ENCODE measurements at places on chromosomes 4 and X.
A peak's percentile ranks its signal among the peaks of the same experiment; 100 is the strongest.

- no peaks in the 10 kb centered on the region for H3K36me3 ChIP-seq
- H3K4me1 ChIP-seq = no peaks in the 10 kb centered on the region
- H3K27me3 ChIP-seq = no peaks in the 10 kb centered on the region
- H3K27ac ChIP-seq = no peak overlapping the region
- DNase-seq = peak; percentile 53
Measured at GRCh38 chrX:155966876-155967275, 30.6 kb upstream of the IL9R start.

DNA sequence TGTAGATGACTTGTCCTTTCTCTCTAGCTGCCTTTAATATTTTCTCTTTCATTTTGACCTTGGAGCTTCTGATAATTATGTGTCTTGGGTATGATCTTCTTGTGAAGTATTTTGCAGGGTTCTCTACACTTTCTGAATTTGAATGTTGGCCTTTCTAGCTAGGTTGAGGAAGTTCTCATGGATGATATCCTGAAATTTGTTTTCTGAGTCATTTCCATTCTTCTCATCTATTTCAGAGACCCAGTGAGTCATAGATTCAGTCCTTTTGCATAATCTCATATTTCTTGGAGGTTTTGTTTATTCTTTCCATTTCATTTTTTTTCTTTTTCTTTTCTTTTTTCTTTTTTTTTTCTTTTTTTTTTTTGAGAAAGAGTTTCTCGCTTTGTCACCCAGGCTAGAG lies 585.7 kb upstream of the PABPC4L start:
- H3K36me3 ChIP-seq = no peaks in the 10 kb centered on the region
- H3K27ac ChIP-seq = no peak overlapping the region
- H3K4me1 ChIP-seq = no peaks in the 10 kb centered on the region
- no peak overlapping the region for H3K4me3 ChIP-seq
- no peak for DNase-seq

DNA sequence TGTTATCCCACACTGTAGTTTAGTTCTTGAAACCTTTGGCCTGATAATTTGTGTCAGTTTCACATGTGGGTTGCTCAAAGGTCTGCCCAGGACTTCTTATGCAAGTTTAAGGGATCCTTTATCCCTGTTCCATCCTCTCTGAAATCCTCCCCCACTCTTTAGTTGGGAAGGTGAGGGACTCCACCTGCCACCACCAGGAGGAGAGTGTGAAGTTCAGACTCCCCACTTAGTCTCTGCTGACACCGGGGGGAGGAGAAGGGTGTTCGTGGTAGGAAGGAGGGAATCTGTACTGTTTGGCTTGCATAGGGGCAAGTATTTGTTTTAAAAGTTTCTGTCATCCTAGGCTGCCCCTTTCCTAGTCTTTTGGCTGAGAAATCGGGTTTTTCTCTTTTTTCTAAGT lies 211.8 kb downstream of the PPP4R3C start:
- no peaks in the 10 kb centered on the region for H3K36me3 ChIP-seq
- H3K27ac ChIP-seq = no peak overlapping the region
- no peak overlapping the region for H3K4me3 ChIP-seq
- no peaks in the 10 kb centered on the region for H3K4me1 ChIP-seq
- DNase-seq = no peak

- H3K27ac ChIP-seq = no peak overlapping the region
- no peak overlapping the region for H3K4me3 ChIP-seq
- H3K4me1 ChIP-seq = no peaks in the 10 kb centered on the region
Measured at GRCh38 chrX:65745992-65746391, 78.5 kb downstream of the MSN start.

DNA sequence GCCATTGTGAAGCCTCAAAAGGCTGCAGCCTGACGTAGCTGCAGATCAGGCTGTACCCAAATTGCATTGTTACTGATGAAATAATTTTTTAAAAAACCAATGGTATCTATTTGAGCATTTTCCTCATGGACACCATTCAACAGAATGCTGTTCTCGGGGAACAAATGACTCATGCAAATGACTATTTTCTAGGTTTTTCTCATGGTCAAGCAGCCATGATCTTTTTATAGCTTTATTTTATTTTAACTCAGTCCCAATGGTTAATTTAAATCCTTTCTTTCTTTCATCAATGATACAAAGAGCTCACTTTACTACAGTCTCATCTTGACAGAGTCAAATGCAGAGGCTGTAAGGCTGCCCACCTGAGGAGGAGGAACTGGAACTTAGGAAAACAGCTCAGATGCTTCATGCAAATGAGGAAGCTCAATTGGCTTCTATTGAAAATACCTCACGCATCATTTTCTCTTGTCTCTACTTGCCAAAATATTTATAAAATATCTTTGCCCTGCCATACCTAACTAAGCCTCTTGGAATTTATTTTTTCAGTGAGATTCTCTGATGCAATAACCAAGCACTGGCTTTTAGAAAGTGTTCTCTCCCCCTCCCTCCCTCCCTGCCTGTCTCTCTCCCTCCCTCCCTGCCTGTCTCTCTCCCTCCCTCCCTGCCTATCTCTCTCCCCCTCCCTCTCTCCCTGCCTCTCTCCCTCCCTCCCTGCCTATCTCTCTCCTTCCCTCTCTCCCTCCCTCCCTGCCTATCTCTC lies 81.0 kb downstream of the SORBS2 start:
- no peak overlapping the region for H3K27ac ChIP-seq
- DNase-seq = no peak
- no peaks in the 10 kb centered on the region for H3K4me1 ChIP-seq
- peaks cover 19% of the 10 kb centered on the region for H3K27me3 ChIP-seq
- H3K4me3 ChIP-seq = no peak overlapping the region

GRCh38 chrX:106862972-106863688 lies 40.0 kb downstream of the RIPPLY1 start:
- DNase-seq = peak; percentile 23
- no peaks in the 10 kb centered on the region for H3K4me1 ChIP-seq
- no peaks in the 10 kb centered on the region for H3K36me3 ChIP-seq
- H3K27me3 ChIP-seq = peaks cover 12% of the 10 kb centered on the region
- H3K4me3 ChIP-seq = no peak overlapping the region

- H3K36me3 ChIP-seq = no peaks in the 10 kb centered on the region
- no peaks in the 10 kb centered on the region for H3K27me3 ChIP-seq
- H3K4me3 ChIP-seq = no peak overlapping the region
- no peak overlapping the region for H3K27ac ChIP-seq
- H3K4me1 ChIP-seq = no peaks in the 10 kb centered on the region
- DNase-seq = no peak
Measured at GRCh38 chr4:90105274-90105673, 21.9 kb upstream of the CCSER1 start.
